ENCODE measurements at places on chromosomes 2 and 18. TPM values are rescaled to one million over a fixed set of nuclear protein-coding genes. Genes with fewer than 3 reads are reported as not detected.
A peak's percentile ranks its signal among the peaks of the same experiment; 100 is the strongest.

GRCh38 chr2:147542351-147542750 lies 302.5 kb upstream of the ACVR2A start:
- DNase-seq: no peak

GRCh38 chr2:200620606-200621390 lies 35.0 kb downstream of the AOX1 start:
- no peak for DNase-seq

GRCh38 chr2:71889759-71890684 lies 257.6 kb downstream of the CYP26B1 start:
- peak; percentile 78 for DNase-seq

The LIPG gene
- polyA plus RNA-seq: 7.0 TPM

The NDC80 gene
- polyA plus RNA-seq: 13.0 TPM

The SLC9A2 gene
- 2.5 TPM for polyA plus RNA-seq
